ENCODE measurements at places on chromosomes 3 and 15.

GRCh38 chr15:57950381-57950946 lies 115.0 kb downstream of the ALDH1A2 start:
- no peak for DNase-seq

DNA sequence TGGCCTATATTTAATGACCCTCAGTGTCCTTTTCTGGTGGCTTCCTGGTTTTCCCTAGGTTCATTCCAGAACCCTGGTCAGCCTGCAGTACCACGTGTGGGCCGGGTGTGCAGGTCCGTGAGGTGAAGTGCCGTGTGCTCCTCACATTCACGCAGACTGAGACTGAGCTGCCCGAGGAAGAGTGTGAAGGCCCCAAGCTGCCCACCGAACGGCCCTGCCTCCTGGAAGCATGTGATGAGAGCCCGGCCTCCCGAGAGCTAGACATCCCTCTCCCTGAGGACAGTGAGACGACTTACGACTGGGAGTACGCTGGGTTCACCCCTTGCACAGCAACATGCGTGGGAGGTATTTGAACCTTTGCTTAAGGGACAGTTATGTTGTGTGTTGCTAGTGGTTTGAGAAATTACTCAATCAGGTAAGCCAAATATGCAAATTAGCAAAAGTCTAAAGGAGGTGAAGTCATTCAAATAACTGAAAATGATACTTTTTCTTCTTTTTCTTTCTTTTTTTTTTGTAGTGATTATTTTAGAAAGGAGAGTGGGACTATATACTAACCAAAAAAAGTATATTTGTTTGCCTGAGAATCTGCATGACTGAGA lies 259.2 kb downstream of the ADAMTSL3 start:
- DNase-seq: no peak

DNA sequence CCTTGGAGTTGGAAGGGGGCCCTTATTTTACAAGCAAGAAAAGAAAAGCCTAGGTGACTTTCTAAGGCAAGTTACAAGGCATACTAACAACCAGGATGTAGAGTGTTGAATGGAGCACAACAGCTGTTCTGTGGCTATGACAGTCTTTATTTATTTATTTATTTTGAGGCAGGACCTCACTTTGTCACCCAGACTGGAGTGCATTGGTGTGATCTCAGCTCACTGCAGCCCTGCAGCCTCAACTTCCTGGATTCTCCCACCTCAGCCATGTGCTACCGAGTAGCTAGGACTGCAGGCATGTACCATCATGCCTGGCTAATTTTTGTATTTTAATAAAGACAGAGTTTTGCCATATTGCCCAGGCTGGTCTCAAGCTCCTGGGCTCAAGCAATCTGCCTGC lies 973.4 kb downstream of the ROBO1 start:
- DNase-seq: no peak

DNA sequence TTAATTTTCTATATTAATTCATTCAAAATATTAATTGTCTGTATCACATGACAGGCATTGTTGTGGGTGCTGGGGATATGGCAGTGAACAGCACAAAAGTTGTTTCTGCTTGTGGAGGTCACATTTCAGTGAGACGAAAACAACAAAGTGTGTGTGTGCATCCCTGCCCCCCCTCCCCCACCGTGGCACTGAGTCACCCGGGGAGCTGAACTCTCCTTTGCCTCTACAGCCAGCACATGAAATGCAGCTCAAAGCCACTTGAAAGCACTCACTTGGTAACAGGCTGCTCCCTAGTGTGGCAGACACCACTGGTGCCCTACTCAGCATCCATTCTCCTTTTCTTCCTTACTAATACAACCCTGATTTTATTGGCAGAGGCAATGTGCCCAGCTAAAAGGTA lies 16.9 kb upstream of the SCAMP5 start:
- DNase-seq: no peak

GRCh38 chr3:186964616-186965015 lies 34.3 kb downstream of the ST6GAL1 start:
- no peak for DNase-seq

DNA sequence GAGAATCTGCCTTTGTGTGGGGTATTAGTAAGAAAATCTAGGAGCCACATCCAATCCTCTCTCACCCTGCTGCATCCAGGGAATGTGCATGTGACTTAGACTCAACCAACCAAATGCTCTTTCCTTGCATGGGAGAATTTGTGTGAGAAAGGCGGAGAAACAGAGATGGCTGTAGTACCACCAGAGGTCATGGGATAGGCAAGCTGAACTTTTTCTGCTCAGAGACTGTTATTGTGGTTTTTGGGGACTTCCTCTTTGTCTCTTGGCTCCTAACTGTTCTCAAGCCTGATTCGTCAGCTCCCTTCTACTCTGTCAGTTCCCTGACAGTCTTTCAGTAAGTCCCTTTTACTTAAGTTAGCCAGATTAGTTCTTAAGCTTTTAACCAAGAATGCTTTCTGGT lies 2.6 kb upstream of the ZSCAN2 start:
- DNase-seq: no peak

DNA sequence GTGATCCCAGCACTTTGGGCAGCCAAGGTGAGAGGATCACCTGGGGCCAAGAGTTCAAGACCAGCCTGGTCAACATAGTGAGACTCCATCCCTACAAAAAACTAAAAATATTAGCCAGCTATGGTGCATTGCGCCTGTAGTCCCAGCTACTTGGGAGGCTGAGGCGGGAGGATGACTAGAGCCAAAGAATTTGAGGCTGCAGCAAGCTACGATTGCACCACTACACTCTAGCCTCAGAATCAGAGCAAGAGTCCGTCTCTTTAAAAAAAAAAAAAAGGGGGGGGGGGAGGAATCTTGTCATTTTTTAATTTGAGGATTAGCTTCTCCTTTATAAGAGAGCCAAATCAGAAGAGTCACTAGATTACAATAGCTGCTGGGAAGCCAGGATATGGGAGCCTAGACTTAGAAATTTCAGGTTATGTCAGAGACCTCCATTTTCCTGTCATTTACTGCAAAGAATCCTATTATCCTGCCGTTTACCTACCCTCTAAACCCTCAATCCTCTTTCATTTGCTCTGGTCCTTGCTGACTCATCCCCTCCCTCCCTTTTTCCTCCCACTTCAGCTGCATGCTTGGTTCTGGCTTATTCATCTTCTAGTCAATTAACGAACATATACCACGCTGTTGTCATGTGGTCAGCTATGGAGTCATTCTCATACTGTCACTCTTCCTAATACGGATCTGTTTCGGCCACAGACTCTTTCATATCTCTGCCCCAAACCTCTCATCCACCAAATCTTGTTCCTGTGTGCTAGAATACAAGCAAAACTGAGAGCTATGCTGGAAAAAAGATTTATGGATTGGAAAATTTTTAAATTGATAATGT lies 83.8 kb upstream of the PPIB start:
- peak; percentile 13 for DNase-seq

DNA sequence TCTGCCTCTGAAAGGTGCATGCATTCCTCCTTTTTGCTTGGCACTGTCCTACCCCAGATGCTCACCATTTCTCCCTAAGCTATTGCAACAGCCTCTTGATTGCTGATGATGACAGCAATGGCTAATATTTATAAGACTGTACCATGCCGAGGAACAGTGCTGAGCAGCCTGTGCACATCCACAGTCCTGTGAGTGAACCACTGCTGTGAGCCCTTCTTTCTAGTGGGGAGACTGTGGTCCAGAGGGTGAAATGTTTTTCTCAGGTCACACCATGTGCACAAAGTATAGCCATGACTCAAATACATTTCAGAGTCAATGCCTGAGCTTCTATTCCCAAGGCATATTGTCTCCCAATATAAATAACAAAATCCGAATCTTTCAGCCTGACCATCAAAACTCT lies 231.2 kb upstream of the LRTM1 start:
- DNase-seq: no peak

DNA sequence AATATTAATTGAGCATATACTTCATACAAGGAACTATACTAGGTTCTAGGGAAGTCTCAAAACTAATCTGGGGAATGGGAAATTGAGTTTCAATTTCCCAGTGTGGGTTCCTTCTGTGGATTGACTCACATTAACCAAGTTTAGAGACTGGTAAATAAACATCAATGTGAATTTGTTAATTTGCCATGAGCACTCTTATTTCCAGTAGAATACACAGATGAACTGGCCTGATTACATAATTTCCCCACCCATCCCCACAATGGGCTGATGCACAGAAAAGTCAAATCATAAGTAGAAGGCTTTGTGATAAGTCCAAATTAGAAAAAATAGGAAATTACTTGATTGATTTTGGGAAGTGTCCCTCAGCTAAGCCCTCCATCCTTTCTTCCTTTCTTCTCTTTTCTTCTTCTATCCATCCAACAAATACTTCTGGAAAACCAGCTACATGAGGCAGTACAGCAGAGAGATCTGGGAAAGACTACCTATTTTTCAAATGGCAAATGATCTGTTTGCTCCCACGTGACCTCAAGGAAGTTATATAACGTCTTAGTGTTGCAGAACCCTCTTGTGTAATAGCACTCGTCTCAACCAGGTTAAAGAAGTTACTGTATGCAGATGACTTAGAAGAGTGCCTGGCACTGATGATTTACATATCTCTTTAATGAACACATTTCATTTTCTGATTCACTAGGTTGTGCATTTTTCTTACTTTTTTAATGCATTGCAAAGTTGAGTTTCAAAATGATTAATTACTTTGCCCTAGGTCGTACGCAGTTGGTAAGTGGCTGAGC lies 312.3 kb downstream of the SV2B start:
- no peak for DNase-seq

Measured in NCI-H1930 (cell line).